ENCODE measurements at places on chromosomes 2 and 18.
A peak's percentile ranks its signal among the peaks of the same experiment; 100 is the strongest.

DNA sequence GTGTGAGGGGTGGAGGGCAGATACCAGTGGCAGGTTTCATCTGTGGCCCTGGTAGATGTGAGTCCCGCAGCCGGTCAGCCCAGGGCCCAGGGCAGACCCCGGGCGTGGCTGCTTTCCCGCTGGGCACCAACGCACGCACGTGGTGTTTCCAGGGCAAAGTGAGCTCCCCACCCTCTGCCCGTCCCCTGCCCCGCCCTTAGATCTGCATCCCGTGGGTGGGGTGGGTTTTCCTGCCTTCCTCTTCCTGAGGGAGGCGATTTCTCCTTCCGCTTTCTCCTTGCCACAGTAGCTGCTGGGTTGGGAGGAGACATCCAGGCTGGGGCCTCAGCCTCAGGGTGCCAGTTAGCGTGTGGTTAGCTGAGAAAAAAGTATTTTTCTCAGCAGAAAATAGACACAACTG lies 49.6 kb downstream of the ODC1 start:
- no peak overlapping the region for H3K27ac ChIP-seq
- H3K36me3 ChIP-seq = no peaks in the 10 kb centered on the region
- H3K4me1 ChIP-seq = no peaks in the 10 kb centered on the region
- DNase-seq = no peak
- H3K27me3 ChIP-seq = no peaks in the 10 kb centered on the region

DNA sequence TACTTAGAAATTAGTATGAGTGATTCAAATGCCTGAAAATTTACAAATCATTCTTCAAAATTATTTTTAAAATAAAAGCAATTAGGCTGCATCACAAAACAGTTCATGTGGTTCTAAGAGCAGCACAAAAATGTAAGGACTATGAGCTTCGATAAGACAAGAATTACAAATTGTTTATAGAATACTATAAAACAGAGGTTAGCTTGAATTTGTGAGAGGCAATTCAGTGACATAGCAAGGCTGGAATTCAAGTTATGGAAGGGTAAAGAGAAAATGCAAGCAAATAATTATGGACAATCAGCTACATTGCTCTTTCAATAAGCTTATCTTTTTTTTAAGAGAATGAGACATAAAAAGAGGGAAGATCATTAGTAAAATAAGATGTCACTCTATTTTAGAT lies 7.1 kb upstream of the XIRP2 start:
- no peaks in the 10 kb centered on the region for H3K36me3 ChIP-seq
- H3K27ac ChIP-seq = no peak overlapping the region
- H3K27me3 ChIP-seq = no peaks in the 10 kb centered on the region
- no peak overlapping the region for H3K4me3 ChIP-seq
- DNase-seq = no peak

DNA sequence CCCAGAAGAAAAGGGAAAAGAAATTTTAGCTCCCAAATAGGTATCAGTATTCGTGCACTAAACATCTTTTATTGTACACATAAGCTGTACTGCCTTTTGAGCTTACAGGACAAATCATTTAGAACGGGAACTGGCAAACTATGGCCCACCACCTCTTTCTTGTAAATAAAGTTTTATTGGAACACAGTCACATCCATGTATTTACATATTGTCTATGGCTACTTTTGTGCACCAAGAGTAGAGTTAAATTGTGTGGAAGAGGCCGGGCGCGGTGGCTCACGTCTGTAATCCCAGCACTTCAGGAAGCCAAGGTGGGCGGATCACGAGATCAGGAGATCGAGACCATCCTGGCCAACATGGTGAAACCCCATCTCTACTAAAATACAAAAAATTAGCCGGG lies 5.7 kb downstream of the TM4SF20 start:
- no peaks in the 10 kb centered on the region for H3K36me3 ChIP-seq
- H3K4me3 ChIP-seq = no peak overlapping the region
- H3K4me1 ChIP-seq = peaks cover 87% of the 10 kb centered on the region
- H3K27me3 ChIP-seq = no peaks in the 10 kb centered on the region

GRCh38 chr18:78238404-78239089 lies 741.1 kb upstream of the SALL3 start:
- no peaks in the 10 kb centered on the region for H3K4me1 ChIP-seq
- H3K27me3 ChIP-seq = no peaks in the 10 kb centered on the region
- no peak overlapping the region for H3K4me3 ChIP-seq
- peak; percentile 4 for DNase-seq
- H3K36me3 ChIP-seq = no peaks in the 10 kb centered on the region
- no peak overlapping the region for H3K27ac ChIP-seq

DNA sequence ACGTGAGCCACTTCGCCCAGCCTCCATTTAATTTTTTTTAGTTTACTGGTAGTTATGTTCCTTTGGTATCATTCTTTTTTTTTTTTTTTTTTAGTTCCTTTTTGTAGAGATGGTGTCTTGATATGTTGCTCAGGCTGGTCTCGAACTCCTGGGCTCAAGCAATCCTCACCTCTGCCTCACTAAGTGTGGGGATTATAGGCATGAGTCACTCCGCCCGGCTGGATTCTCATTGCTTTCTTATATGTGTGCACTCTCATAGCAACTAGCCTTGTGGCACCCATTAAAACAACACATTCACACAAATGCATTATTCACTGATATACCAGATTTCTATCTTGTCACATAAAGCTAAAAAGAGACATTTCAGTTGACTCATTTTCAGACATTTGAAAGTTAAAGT lies 4.2 kb downstream of the TTC27 start:
- peak; percentile 58 for DNase-seq
- no peaks in the 10 kb centered on the region for H3K36me3 ChIP-seq
- H3K27me3 ChIP-seq = no peaks in the 10 kb centered on the region
- H3K4me1 ChIP-seq = no peaks in the 10 kb centered on the region
- H3K27ac ChIP-seq = no peak overlapping the region

DNA sequence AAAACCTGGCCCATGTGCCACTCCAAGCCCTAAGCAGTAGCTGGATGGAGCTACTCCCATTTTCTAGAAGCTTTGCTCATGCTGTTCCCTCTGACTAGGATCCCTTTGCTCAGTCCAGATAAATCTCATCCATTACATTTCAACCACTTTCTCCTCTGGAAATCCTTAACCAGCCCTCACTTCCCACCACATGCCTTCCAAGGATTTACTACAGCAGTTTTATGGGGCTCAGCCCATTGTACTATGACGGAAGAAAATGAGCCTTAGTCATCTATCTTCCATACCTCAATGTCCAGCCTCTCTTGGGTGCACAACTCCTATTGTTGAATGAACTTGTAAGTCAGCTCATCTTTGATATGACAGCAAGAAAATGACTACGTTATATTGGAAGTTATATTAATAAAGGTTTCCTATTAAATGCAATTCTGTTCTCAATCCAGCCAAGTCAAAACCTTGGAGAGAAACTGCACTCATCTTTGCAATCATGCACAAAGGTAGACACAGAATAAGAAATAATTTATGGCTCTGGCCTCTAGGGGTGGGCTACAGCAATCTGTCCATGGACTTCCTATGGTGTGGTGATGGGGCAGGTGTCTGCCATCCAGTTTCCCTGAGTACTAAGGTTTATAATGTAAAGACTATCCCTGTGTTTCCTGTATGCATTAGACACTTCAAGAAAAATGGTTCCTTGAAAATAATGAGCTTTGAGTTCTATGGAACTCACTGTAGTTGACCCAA lies 3.4 kb downstream of the B4GALT6 start:
- H3K27me3 ChIP-seq = peaks cover 37% of the 10 kb centered on the region
- peaks cover 10% of the 10 kb centered on the region for H3K4me1 ChIP-seq
- no peak for DNase-seq
- no peak overlapping the region for H3K27ac ChIP-seq
- H3K4me3 ChIP-seq = no peak overlapping the region
- no peaks in the 10 kb centered on the region for H3K36me3 ChIP-seq

DNA sequence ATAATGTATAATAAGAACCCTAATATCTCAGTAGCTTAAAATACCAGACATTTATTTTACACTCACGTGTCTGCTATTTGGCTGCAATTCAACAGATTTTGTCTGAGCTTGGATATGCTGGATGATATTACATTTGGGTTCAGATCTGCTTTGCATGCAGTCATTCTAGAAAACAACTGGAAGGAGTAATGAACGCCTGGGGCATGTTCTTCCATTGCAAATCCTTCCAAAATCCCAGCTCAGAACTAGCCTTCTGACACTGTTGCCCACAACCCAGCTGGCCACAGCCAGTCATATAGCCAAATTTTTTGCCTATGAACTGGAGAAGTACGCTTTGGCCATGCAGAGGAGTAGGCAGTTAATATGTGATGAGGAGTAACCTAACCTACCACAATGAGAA lies 597.8 kb upstream of the VRK2 start:
- H3K36me3 ChIP-seq = no peaks in the 10 kb centered on the region
- no peaks in the 10 kb centered on the region for H3K27me3 ChIP-seq
- no peak for DNase-seq
- H3K4me1 ChIP-seq = no peaks in the 10 kb centered on the region

- H3K36me3 ChIP-seq = no peaks in the 10 kb centered on the region
- no peak overlapping the region for H3K4me3 ChIP-seq
- no peak overlapping the region for H3K27ac ChIP-seq
- H3K27me3 ChIP-seq = no peaks in the 10 kb centered on the region
Observed at GRCh38 chr2:42965196-42965595, 172.8 kb upstream of the HAAO start.

Measured in A673 (cell line).